ENCODE measurements at places on chromosomes 2 and 18. TPM values are rescaled to one million over a fixed set of nuclear protein-coding genes. Genes with fewer than 3 reads are reported as not detected.

CD207 gene
- not detected for total RNA-seq

MYCN gene
- not detected for total RNA-seq

SERPINB4 gene
- not detected for total RNA-seq

CYS1 gene
- 0.15 TPM for total RNA-seq

SLC9A4 gene
- total RNA-seq: 0.06 TPM

ANKMY1 gene
- 23.0 TPM for total RNA-seq

SLC11A1 gene
- 0.13 TPM for total RNA-seq

DNAH7 gene
- total RNA-seq: 0.08 TPM

TNFAIP6 gene
- total RNA-seq: not detected

FEV gene
- total RNA-seq: not detected

ALK gene
- total RNA-seq: not detected

DOK6 gene
- total RNA-seq: not detected

FBXO48 gene
- total RNA-seq: 1.5 TPM

CCDC178 gene
- not detected for total RNA-seq

UGT1A8 gene
- not detected for total RNA-seq

UPP2 gene
- not detected for total RNA-seq

CRYGC gene
- total RNA-seq: not detected

RNMT gene
- 54.0 TPM for total RNA-seq

TWSG1 gene
- total RNA-seq: 16.2 TPM

HMSD gene
- 10.8 TPM for total RNA-seq

MYO3B gene
- total RNA-seq: 0.31 TPM

LBX2 gene
- 0.36 TPM for total RNA-seq

SIX3 gene
- total RNA-seq: not detected

PXDN gene
- total RNA-seq: 1.4 TPM

ASB1 gene
- 46.5 TPM for total RNA-seq

RBM44 gene
- total RNA-seq: 0.25 TPM

NDC80 gene
- 53.9 TPM for total RNA-seq

TMEM200C gene
- not detected for total RNA-seq

TBR1 gene
- not detected for total RNA-seq

KCMF1 gene
- 96.3 TPM for total RNA-seq

NCKAP1 gene
- 7.1 TPM for total RNA-seq

CAPN14 gene
- 0.29 TPM for total RNA-seq

RGPD3 gene
- total RNA-seq: 0.06 TPM

POTEC gene
- not detected for total RNA-seq

ELOA2 gene
- total RNA-seq: not detected

EML6 gene
- 1.7 TPM for total RNA-seq

TMEM247 gene
- not detected for total RNA-seq

ICOS gene
- total RNA-seq: 81.7 TPM

RAB27B gene
- 0.19 TPM for total RNA-seq

NCKAP5 gene
- total RNA-seq: not detected

SERPINB10 gene
- total RNA-seq: not detected

LAMA1 gene
- not detected for total RNA-seq

LAMA3 gene
- total RNA-seq: 0.04 TPM

MRPL19 gene
- 75.9 TPM for total RNA-seq

LOXHD1 gene
- not detected for total RNA-seq

SKA1 gene
- total RNA-seq: 31.5 TPM

CNGA3 gene
- not detected for total RNA-seq

MYO5B gene
- not detected for total RNA-seq

Measured in activated CD8-positive, alpha-beta memory T cell treated with anti-CD3 and anti-CD28 coated beads for 36 hours (primary cell).